ENCODE measurements at places on chromosomes 11 and 22.

- DNase-seq = no peak
These were observed 50.0 kb upstream of the CCDC89 start for GRCh38 chr11:85735876-85736460.

DNA sequence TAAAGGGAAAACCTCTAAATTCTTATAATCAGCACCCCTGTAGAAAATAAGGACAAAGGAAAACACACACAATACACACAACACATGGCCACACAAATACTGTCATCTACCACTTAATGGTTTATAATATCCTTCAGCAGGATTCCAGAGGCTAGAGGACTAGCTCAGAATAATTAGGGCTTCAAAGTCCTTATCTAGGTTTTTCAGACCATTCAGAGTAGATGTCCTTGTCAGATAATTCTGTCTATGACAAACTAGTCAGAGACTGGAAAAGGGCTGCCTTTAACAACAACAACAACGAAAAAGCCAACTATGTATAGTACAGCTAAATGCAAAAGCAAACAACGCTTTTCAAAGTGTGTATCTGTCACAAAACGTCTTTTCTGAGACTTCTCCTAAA is 456.5 kb upstream of the CNTN5 start:
- DNase-seq = no peak

DNA sequence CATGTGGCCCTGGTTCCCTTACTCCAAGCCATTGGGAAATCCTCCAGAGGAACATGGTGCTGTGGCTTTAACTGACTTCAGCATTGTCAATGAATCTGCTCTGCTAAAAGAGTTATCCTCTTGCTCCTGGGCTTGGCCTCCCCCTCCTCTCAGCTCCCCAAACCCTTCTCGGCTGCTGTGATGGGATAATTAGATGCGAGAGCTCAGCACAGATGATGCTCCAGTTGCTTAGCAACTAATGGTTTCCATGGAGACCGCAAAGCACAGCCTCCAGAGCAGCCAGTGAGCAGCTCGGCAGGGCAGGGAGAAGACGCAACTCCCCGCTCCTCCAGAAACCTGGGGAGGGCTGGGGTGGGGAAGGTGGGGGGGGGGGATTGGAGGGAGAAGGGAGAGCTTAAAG is 2.8 kb upstream of the UPK2 start:
- DNase-seq = no peak

DNA sequence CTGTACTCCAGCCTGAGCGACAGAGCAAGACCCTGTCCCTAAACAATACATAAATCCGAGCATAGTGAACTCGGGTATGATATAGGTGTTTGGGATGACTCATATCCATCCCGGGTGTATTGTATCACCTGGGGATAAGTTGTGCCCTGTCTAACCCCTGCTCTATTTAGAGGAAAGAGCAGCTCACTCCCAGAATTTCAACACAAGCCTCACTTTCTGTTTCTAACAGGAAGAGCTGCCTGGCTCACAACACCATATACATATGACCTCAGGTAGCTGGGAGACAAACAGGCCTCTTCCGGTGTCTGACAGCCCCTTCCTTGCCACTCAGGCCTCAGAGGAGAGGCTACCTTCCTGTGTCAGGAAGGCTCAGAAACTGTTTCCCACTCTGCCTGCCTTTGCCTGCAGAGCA is 9.9 kb upstream of the MICALL1 start:
- no peak for DNase-seq

- no peak for DNase-seq
These were observed 71.2 kb upstream of the CDON start for GRCh38 chr11:126133901-126134300.

DNA sequence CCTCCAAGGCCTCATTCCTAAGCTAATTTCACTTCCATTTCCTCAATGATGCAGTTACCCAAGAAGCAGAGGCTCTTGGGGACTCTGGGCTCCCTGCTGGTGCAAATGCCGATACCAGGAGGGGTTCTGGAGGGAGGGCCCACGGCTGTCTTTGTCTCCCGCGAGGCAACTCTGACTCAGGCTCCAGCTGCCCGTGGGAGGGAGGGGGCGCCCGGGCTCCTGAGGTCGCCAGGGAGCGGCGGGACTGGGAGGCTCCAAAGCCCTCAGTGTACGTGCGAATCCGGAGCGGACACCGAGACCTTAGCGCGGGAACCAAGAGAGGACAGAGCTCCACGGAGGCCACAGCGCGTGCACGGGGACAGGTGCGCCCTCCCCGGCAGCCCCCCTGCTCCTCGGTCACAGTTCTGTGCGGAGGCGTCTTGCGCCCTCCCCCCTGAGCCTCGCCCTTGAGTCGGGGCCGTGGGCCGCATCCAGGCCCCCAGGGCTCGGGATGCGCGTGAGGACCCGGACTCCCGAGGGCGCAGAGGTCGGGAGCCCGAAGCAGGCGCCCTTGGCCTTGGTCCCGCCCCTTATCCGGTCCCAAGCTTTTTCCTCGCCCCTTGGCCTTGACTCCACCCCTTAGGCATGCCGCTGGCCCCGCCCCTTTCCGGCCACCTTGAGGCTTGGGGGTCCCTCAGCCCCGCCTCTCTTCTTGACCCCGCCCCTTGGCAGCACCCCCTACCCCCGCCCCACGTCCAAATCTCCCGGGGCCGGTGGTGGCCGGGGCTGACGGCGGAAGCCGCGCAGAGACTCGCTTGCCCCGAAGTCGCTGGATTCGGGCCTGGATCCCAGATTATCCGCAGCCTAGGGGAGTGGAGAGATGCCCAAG is 4.7 kb upstream of the SHISA8 start:
- no peak for DNase-seq

DNA sequence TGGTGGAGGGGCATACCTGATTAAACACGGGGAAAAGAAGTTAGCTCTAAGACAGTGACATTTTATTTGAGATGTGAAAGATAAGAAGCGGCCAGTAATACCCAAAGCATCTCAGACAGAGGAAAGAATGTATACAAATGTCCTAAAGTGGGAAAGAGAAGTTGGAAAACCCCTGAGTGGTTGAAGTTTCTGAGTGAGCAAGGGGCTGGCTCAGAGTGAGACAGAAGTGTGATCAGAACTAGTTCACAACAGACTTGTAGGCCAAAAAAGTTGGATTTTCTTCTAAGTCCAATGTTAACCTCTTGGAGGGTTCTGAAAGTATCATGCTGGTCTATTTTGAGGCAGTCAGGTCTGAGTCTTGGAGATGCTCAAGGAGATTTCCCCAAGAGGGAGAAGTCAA is 608.7 kb downstream of the SOX6 start:
- no peak for DNase-seq

DNA sequence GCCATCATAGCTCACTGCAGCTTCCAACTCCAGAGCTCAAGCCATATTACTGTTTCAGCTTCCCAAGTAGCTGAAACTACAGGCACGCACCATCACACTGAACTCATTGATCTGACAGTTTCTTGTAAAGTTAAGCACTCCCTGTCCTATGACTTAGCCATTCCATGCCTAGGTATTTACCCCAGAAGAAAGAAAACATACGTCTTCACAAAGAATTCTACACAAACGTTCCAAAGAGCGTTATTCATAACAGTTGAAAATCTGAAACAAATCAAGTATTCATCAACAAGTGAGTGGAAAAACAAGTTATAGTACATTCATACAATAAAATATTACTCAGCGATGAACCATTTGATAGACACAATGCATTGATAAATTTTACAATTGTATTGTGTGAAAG is 7.8 kb upstream of the NLRP10 start:
- DNase-seq = no peak

DNA sequence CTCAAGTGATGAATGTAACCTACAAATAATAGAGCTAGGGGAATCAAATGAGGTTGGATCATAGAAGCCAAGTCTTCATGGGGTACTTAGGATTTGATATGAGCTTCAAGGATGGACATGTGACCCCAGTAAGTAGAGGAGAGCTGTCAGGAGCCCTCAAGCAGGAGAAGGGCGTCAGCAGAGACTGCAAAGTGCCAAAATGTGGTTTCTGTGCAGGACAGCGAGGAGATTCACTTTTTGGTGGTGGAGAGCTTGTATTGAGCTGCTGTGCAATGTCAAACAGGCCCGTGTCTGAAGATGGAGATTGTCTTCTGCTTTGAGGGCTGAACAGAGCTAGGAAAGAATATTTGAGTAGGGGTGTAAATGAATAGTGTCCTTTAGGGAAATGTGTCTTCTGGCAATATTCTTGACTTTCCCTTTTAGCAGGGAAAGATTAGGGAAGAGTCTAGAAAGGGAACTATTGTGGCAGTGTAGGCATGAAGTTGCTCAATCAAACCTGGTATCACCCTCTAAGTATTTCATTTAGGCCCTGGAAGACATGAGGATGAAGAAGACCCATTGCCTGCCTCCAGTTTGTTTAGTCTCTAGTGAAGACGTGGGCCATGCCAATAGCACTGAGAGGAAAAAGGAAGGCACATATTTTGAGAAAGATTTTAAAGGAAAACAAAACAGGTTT is 31.2 kb upstream of the SORL1-AS1 start:
- DNase-seq = no peak

DNA sequence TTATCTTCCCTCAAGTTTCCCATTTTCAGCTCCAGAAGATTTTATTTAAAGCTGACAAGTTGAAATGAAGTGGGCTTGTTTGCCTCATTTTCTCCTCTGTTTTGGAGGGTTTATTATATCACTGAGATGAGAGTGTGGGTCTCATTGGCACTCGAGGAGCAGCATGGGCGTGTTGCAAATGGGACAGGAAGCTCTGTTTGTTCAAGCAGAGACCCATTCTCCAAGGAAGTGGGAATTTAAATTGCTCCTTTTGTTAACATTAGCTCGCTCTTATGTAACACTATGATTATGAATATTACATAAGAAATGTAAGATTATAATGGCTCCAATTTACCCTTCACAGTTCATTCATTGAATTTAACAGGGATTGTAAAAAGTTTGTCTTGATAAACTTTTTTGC is 317.7 kb upstream of the CTSC start:
- no peak for DNase-seq

GRCh38 chr11:11309906-11310305 is 43.1 kb downstream of the CSNK2A3 start:
- no peak for DNase-seq

DNA sequence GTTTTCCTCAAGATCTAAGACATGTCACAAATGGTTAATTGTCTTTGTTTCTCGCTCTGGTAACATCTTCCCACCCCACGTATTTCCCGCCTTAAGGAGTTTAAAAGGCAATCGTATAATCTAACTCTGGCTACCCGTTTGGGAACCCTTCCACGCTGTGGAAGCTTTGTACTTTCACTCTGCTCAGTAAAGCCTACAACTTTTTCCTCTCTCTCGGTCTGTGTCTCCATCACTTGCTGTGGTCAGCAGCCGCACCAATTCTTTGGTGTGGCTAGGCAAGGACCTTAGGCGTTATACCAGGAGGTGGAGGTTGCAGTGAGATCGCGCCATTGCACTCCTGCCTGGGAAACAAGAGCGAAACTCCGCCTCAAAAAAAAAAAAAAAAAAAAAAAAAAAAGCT is 1430.1 kb downstream of the LRRC4C start:
- DNase-seq = no peak

- DNase-seq = no peak
These were observed 50.8 kb downstream of the BRD1 start for GRCh38 chr22:49776891-49777290.

DNA sequence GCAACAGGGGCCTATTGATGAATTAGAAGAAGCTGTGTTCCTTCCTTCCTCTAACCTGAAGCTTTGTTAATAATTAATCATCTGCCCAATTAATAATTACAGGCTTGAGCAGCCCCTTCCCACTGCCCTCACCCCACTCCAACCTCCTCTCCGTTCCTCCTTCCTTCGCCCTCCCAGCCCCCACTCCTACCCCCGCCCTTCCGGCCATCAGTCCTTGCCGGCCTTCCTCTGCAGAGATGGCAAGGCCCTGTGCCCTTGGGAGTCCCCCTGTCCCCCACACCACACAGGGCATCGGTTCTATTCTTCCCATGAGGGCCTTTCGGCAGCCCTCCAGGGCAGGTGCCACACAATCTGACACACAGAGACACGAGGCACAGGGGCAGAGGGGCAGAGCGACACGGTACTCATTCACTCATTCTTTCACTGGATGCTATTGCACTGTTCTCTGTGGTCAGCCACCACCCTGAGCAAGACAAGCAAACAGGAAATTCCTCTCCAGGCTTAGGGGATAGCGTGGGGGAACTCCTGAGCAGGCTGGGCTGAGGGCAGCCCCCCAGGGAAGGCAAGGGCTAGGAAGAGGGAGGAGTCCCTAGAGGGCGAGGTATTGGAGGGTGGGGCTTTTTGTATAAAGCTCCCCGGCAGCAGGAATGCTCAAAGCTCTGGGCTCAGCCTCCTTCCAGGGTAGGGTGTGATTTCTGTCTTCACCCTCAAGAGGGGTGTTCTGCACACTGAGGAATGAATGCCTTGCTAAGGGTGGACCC is 14.7 kb downstream of the MGAT3 start:
- no peak for DNase-seq

DNA sequence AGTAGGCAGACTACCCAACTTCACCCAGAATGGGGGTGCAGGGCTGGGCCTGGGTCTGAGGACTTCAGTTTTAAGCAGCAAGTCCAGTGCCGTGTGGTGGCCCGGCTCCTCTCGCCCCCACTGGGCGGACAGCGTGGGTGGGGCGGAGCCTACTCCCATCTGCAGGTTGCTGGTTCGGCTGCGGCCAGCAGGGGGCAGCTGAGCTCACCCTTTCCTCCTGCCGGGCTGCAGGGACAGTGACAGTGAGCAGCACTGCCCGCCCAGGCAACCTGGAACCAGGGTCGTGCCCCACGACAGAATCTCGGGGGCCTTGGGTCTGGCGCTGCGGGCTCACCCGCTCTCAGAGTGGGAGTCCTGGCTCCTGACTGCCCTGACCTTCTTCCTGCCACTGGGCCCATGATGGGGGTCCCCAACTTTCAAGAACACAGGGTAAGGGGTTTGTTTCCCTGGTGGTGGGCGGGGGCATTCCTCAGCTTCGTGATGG is 6.2 kb upstream of the NEAT1 start:
- no peak for DNase-seq

DNA sequence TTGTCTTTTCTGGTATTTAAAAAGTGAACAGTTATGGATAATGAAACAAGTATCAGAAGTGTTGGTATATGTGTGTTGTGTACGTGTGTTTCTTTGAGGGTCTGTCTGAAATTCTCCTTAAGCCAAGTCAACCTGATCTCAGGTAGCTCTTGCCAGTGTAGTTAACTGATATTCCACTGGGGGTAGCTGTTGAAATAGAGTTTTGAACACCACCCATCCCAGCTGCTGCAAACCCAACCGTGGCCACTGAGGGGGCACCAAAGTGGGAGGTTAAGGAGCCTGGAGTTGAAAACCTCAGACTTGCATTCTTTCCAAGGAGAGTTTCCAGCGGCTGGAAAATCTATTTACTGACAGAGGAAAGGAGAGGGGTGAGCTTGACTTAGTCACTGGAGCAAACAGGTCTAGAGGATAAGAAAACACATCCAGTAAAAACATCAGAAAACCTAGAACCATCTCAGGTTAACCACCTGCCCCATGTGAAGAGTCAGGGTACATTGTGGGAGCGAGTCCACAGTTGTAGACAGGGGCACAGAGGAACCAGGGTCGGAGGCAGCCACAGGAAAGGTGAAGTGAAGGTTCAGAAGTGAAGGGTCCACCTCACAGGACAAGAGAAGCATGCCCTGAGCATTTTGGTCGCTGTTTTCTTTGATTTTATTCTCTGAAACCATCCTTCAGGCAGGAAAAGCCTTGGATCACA is 8.8 kb upstream of the CUL5 start:
- DNase-seq = no peak

GRCh38 chr11:33125611-33126010 is 35.7 kb downstream of the CSTF3 start:
- DNase-seq = no peak
